Fibroblast of skin of right biceps (primary cell): ENCODE measurements at places on chromosomes 1 and 21.

DNA sequence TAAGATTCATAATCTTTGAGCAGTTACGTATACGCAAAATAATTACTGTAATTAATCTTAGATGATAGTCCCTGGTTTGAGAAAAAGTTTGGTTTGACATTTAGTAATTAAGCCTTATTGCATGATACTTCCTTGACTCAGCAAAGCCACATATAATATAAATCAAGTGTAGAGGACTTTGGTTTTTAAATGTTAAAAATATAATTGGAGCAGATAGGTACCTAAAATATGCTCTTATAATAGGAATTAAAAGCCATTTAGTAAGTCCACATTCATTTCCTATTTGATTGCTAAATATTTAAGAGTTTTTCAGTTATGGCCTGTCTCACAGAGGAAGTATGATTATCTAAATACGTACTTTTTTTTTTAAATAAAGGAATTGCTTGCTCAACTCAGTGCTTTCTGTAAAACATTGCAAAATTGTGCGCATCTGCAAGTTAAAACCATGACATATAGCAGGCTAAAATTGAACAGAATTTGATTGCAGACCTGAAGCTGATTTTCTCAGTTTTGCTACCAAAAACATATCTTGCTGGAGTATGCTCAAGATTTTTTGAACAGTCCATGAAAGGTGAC lies 20.4 kb downstream of the RPE65 start:
- DNase-seq: no peak

DNA sequence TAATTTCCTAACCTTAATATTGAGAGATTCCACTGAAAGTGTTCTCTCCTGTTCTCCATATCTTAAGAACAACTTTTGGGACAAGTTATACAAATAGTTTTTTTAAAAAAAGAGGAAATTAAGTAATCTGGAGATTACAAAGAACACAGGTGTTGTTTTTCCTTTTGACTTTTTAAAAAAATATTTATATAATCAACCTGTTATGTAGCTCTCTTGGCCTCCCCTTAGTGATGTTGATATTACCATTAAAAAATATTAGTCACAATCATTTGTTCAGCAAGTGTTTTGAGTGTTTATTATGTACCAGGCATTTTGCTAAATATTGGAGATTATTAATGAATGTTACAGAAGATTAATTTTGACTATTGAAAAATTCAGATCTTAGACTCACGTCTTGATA lies 8.1 kb downstream of the MAN1A2 start:
- no peak for DNase-seq

- no peak for DNase-seq
Observed at GRCh38 chr1:177305040-177306018, 134.6 kb downstream of the BRINP2 start.

DNA sequence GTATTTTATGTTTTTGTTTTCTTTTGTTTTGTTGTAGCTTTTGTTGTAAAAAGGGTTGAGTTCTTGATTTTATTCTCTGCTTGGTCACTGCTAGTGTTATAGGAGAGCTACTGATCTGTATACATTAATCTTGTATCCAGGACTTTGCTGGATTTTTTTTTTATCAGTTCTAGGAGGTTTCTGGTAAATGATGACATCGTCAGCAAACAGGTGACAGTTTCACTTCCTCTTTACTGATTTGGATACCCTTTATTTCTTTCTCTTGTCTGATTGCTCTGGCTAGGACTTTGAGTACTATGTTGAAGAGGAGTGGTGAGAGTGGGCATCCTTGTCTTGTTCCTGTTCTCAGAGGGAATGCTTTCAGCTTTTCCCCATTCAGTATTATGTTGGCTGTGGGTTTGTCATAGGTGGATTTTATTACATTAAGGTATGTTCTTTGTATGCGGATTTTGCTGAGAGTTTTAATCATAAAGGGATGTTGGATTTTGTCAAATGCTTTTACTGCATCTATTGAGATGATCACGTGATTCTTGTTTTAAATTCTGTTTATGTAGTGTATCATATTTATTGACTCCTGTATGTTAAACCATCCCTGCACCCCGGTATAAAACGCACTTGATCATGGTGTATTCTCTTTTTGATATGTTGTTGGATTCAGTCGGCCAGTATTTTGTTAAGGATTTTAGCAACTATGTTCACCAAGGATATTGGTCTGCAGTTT lies 905.7 kb downstream of the LTN1 start:
- DNase-seq: no peak

DNA sequence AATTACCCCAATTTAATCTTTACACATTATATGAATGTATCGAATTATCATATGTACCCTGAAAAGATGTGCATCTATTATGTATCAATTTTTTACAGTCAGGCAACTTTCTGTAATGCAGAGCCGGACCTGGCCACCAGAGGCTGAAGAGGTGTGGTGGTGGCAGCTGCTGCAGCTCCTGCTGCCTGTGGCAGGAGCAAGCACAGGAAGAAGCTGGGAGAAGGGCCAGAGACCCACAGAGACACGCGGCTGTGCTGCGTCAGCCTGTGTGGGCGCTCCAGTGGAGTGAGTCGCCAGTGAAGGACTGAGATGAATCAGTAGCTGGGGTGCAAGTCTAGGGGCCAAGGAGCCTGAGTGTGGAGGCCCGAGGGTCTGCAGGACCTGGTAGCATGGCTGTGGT lies 74.3 kb upstream of the COG2 start:
- DNase-seq: peak; percentile 20

DNA sequence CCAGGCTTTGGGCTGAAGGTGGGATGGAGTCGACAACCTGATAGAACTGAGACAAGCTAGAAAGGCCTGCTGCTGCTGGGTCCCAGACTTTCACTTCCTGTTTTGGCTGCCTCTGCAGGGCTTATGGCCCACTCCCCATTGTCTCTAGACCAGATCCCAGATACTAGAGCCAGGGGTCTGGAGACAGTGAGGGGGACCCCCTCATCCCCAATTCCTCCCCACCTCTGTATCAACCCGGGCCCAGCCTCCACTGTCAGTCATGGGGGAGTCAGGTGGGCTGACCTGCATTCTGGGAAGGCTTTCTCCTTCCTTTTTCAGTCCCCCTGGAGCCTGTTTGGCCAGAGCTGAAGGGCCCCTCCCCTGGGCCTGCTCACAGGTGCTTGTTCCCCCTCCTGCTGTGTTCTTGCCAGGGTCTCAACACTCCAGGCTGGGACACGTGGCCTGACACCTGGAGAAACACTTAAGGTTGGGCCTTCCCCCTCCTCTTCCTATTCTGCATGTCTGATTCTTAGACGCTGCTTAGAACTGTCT lies 18.0 kb upstream of the ETV3L start:
- DNase-seq: no peak

- peak; percentile 50 for DNase-seq
Observed at GRCh38 chr21:24716281-24716918, 890.9 kb downstream of the MRPL39 start.

GRCh38 chr1:117689997-117690625 lies 84.3 kb downstream of the TENT5C start:
- no peak for DNase-seq

DNA sequence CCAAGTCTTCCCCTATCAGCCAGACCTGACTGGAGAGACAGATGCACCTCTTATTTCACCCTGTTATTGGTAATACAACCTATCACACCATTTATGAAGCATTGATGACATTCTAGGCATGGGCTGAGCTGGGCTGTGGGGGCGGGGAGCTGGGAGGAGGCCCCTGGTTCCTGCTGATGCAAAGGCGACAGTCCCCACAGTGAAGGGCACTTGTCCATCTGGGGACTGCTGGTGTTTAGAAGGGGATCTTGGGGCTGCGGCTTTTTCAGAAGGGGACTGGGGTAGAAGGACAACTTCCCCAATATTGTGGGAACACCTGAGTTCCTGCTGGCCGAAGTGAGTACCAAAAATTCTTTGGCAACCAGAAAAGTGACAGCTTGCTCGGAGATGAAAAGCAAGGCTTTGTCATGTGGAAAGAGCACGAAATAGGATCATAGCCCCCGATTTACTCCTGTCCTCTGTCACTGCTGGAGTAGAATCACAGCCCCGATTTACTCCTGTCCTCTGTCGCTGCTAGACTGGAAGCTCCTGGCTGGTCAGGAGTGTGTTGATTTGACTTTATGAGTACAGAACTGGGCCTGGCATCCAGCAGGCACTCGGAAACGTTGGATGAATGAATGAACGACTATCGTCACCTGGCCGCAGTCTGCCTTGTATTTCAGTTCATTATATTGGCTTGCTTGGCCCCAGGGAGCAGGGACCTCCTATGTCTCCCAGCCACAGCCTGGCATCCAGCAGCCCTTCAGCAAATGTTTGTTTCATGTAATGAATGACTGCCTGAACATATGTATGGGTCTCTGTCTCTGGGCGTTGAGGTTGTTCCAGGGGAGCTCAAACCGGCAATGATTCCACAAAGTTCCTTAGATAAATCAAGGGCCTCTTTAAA lies 16.5 kb upstream of the ETV3L start:
- no peak for DNase-seq

DNA sequence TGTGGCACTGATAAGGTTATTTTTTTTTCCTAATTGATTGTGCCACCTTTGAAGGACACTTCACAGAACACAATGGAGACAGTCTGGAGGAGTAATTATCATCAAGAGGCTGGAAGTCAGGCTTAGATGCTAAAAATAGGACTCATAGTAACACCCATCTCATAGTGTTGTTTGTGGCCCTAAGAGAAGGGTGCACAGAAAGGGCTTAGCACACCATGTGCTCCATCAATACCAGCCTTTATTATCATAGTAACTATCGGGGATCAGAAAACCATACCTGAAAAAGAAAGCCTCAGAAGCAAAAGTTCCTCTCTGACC lies 11.9 kb downstream of the NIPAL3 start:
- DNase-seq: no peak

DNA sequence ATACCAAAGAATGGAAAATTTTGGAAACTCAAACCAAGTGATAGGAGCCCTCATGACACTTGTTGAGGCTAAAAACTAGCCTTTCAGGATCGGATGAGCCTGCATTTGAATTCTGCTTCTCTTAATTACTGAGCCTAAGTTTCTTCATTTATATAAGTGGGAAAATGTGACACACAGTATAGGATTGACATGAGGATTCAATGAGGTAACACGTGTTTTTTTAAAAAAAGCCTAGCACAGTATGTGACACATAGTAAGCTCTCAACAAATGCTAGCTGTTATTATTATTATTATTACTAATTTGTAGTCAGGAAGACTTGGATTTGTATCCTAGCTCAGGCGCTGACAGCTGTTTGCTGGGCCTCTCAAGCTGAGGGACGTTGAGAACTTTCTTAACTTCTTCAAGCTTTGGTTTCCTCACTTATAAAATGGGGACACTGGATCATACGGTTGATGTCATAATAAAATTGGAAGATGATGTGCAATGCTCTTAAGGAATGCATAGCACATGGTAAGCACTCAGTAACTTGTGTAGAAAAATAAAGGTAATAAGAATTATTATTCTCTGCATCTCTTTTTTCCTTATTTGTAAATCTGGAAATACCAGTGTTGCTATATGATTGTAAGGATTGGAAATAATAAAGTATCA lies 55.4 kb upstream of the JUN start:
- DNase-seq: peak; percentile 18

DNA sequence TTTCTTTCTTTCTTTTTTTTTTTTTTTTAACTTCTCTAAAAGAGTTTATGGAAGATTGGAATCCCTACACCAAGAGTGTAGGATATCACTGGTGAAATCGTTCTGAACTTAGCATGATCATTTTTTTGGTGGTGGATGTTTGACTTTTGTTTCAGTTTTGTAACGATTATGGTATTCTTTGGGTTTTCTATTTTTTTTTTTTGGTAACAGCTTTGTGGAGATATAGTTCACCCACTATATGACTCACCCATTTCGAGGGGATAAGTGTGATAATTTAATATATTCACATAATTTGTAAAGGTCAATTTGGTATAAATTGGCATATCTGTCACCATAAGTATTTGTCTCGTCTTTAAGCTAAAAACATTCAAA lies 29.2 kb downstream of the AGPAT3 start:
- DNase-seq: no peak

DNA sequence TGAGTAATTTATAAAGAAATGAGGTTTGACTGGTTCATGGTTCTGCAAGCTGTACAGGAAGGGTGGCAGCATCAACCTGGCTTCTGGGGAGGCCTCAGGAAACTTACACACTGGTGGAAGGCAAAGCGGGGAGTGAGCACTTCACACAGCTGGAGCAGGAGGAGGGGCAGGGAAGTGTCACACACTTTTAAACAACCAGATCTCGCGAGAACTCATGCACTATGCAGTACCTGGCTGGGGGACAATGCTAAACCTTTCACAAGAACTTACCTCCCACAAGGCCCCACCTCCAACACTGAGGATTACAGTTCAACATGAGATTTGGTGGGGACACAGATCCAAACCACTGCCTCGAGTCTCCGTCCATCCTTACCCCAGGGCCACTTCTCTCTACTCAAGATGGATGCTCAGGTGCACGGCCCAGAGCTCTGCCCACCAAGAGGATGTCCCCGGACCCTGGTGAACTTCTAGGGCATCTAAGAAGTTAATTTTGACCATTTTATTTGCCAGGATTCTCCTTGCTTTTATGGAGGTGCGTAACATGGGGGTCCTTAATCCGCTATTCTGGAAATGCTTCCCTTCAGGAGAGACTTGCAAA lies 22.7 kb upstream of the ACTRT2 start:
- no peak for DNase-seq

DNA sequence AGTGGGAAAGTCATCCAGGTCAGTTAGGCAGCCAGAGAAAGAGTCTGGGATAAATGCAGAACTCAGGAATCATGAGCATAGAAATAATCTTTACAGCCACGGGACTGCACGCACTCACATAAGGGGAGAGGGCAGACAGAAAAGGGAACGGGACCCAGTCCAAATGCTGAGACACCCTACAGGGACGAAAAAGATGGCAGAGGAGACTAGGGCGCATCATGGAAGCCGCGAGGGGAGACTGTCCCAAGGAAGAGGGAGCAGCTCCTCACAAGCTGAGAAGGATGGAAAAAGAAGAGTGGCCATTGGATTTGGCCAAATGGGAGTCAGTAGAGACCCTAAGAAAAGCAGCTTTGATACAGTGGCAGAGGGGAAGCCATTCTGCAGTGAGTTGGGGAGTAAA lies 102.9 kb upstream of the TLR5 start:
- no peak for DNase-seq

- no peak for DNase-seq
Observed at GRCh38 chr1:180513531-180513930, 11.2 kb upstream of the ACBD6 start.
